NCI-H1048 (cell line): ENCODE measurements at places on chromosomes 16 and 17.

- no peak for DNase-seq
These were observed 834 bp downstream of the CDH8 start for GRCh38 chr16:62035115-62036092.

GRCh38 chr17:73706428-73706827, 62.2 kb upstream of the SDK2 start:
- no peak for DNase-seq

- no peak for DNase-seq
These were observed 50.2 kb downstream of the ANKFN1 start for GRCh38 chr17:56203430-56203829.

GRCh38 chr17:38676706-38677504, 2.1 kb upstream of the EPOP start:
- DNase-seq: peak; percentile 68

DNA sequence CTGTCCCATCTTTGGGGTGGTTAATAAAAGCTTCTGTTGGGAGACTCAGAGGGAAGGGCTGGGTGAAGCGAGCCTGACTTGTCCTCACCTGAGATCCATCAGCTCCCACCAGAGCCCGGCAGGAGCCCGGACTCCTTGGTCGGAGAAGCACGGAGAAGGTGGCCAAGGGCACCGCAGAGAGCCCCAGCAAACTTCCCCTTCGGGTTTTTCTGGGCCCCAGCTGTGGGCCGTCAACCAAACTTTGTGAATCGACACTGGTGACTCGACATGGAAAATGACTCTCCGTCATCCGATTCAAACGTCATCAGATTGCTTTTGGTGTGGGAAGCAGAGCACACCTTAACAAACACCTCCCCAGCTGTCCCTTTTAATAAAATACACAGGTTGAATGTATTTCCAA, 21.4 kb downstream of the ENPP7 start:
- DNase-seq: no peak

GRCh38 chr16:73020409-73020884, 27.5 kb downstream of the ZFHX3 start:
- no peak for DNase-seq

DNA sequence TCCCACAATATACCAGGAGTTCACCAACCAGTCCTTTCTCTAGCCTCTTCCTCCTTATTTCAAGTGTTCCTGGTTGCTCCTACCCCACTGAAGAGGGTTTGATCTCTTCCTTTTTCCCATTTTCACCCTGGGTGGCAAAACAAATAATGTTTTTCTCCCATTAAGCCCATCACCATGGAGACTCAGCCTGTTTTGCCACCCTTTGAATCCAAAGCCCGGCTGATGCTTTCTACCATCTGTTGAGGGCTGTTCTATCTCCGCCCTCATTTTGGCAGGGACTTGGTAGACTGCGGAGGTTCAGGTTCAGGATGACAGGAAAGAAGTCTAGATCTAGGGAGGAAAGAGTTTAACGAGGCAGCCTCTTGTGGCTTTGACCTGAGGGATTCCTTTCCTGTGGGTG, 2.6 kb downstream of the DNAH2 start:
- no peak for DNase-seq

DNA sequence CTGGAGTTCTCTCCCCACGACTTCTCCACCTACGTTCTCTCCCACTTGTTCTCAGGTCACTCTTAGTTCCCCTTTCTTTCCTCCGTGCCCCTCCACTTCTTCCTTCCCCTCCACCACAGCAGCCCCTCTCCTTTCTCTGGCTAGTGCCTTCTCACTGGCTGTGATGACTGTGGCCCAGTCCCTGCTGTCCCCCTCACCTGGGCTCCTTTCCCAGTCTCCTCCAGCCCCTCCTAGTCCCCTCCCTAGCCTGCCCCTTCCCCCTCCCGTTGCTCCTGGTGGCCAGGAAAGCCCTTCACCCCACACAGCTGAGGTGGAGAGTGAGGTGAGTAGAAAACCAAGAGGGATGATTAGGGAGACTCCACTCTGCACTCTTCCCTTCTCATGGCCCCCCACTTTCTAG, 3.4 kb downstream of the COA3 start:
- DNase-seq: no peak

- no peak for DNase-seq
These were observed 29.3 kb downstream of the KIFC3 start for GRCh38 chr16:57773019-57773418.

- DNase-seq: no peak
These were observed at the start of gene CBLN1 for GRCh38 chr16:49281480-49281842. CBLN1 (minus strand) TSS chr16:49281838; CDS start chr16:49281465, 373 bp downstream.

- DNase-seq: no peak
These were observed 30.6 kb downstream of the METRNL start for GRCh38 chr17:83109793-83110645.

DNA sequence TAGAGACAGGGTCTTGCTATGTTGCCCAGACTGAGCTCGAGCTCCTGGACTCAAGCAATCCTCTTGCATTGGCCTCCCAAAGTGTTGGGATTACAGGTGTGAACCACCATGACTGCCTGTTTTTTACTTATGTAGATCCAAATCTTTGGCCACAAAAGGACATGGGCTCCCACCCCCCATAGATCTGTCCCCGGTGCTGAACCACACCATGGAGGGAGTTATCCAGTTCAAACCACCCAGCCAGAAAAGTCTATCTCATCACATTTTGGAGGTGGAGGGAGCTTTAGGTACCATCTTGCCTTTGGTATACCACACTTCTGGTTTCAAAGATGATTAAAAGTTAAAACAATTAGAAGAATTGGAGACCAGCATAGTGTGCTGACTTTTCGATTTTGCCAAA, 26.2 kb downstream of the SHISA9 start:
- DNase-seq: no peak

DNA sequence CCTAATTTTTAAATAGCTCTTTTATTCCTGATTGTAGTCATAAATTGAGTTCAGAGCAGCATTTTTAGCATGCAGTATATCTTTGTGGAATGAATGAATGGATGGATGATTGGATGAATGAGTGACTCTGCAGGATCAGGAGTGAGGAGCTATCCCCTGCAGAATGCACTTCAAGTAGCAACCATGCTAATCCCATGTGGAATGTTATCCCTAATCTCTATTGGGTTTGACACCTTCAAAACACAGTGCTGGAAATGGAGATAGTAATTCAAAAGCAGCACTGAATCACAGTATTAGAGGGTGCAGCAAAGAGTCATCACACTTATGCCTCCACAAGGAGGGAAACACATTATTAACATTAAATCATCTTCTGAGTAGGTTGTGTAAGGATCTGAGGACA, 501.9 kb downstream of the SHISA9 start:
- DNase-seq: no peak

DNA sequence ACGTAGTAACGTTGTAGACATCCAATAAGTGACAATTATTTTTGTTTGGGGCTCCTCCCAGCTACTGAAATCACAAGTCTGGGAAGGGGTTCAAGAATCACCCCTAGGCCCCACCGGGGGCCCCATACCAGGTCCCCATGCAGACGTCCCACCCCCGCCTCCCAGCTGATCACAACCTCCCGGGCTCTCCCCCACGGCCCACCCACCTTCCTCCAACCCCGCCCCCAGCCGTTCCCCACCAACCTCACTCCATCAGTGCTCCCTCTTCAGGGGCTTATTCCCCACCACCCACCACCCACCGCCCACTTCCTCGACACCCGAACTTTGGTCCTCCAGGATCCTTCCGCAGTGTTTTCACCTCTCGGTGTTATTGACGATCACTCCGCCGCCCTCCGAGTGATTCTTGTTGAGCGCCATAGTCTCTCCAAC, 240 bp downstream of the WBP2 start:
- DNase-seq: no peak

DNA sequence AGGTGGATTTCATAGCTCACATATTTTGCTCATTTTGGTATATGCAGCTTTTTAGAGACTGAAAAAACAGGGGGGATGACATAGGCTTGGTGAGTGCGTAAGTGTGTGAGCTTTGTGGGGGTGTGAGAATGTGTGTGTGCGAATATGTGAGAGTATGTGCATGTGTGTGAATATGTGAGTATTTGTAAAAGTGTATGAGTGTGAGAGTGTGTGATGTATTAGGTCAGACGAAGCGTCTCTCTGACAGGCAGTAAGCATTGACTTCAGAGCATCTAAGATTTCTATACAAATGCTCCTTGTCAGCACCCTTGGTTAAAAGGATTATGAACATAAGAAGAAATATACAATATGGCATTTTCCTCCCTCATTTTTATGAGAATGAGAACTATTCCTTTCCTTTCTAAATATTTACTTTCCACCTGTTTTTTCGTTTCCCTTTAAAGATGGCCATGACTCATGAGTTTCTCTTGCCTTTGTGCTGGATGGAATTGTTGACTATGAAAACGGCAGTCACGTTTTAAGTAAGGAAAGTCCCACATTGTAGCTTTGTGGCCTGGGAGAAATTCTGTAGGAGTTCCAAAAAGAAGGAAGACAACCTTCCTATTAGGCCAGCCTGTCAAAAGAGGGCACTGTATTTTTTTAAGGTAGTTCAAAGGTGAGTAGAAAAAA, 276.4 kb downstream of the FOXL1 start:
- DNase-seq: no peak
